Activated CD4-positive, alpha-beta T cell treated with anti-CD3 and anti-CD28 coated beads, Interleukin-2, amount 10 ng/mL, durations not matched to agents 7 days and 5 days (primary cell): ENCODE measurements at places on chromosomes 2 and 18. TPM values are rescaled to one million over a fixed set of nuclear protein-coding genes. Genes with fewer than 3 reads are reported as not detected.

The POTEC gene
- total RNA-seq: not detected

The BIN1 gene
- 140 TPM for total RNA-seq

The LYG2 gene
- total RNA-seq: not detected

The CRYGB gene
- not detected for total RNA-seq

The VIL1 gene
- total RNA-seq: 0.17 TPM

The SOCS6 gene
- 3.8 TPM for total RNA-seq

The WNT10A gene
- 0.10 TPM for total RNA-seq

The SPATA3 gene
- not detected for total RNA-seq

GRCh38 chr18:48456838-48457237 lies 47.7 kb upstream of the ZBTB7C start:
- DNase-seq: no peak
- peaks cover 14% of the 10 kb centered on the region for H3K4me1 ChIP-seq
- peaks cover 50% of the 10 kb centered on the region for H3K27me3 ChIP-seq
- H3K36me3 ChIP-seq: no peaks in the 10 kb centered on the region

GRCh38 chr2:17606851-17607250 lies 66.4 kb downstream of the VSNL1 start:
- H3K36me3 ChIP-seq: no peaks in the 10 kb centered on the region
- H3K27me3 ChIP-seq: peaks cover 8% of the 10 kb centered on the region
- no peak overlapping the region for H3K27ac ChIP-seq
- no peak overlapping the region for H3K4me3 ChIP-seq

- DNase-seq: no peak
- no peaks in the 10 kb centered on the region for H3K27me3 ChIP-seq
- H3K36me3 ChIP-seq: no peaks in the 10 kb centered on the region
- no peak overlapping the region for H3K27ac ChIP-seq
- no peaks in the 10 kb centered on the region for H3K4me1 ChIP-seq
- H3K4me3 ChIP-seq: no peak overlapping the region
Observed at GRCh38 chr18:67574749-67575148, 58.2 kb upstream of the DSEL start.

- H3K27me3 ChIP-seq: no peaks in the 10 kb centered on the region
- peak; percentile 77 for DNase-seq
- peak overlapping the region; percentile 77 for H3K4me3 ChIP-seq
- H3K36me3 ChIP-seq: peaks cover 42% of the 10 kb centered on the region
Observed at GRCh38 chr2:223941579-223942277, 3.4 kb downstream of the WDFY1 start.

- DNase-seq: no peak
- no peak overlapping the region for H3K27ac ChIP-seq
- H3K27me3 ChIP-seq: peaks cover 13% of the 10 kb centered on the region
Observed at GRCh38 chr18:54240629-54241107, 16.2 kb upstream of the MBD2 start.

DNA sequence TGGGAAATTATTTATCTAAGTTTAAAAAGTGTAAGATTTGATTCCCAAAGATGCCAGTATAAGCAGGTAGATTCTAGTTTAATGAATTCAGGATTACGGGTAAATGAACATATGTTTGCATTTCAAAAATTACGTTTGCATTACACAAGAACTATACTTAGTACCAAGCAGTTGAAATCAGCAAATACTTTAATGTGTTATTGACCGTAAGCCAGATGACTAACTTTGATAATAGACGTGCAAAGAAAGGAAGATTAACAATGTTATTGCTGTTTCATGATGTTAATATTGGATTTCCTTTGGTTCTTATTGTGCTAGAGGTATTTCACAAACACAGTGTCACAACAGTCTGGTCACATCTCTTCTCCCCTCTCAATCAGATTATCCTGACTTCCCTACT lies 294.7 kb downstream of the TDRD15 start:
- H3K4me1 ChIP-seq: no peaks in the 10 kb centered on the region
- H3K36me3 ChIP-seq: no peaks in the 10 kb centered on the region
- H3K4me3 ChIP-seq: no peak overlapping the region
- no peaks in the 10 kb centered on the region for H3K27me3 ChIP-seq
- no peak overlapping the region for H3K27ac ChIP-seq

- DNase-seq: no peak
- no peak overlapping the region for H3K4me3 ChIP-seq
- peaks cover 4% of the 10 kb centered on the region for H3K4me1 ChIP-seq
- H3K36me3 ChIP-seq: no peaks in the 10 kb centered on the region
- peaks cover 6% of the 10 kb centered on the region for H3K27me3 ChIP-seq
- H3K27ac ChIP-seq: no peak overlapping the region
Observed at GRCh38 chr2:234156326-234156725, 105.8 kb downstream of the SPP2 start.

DNA sequence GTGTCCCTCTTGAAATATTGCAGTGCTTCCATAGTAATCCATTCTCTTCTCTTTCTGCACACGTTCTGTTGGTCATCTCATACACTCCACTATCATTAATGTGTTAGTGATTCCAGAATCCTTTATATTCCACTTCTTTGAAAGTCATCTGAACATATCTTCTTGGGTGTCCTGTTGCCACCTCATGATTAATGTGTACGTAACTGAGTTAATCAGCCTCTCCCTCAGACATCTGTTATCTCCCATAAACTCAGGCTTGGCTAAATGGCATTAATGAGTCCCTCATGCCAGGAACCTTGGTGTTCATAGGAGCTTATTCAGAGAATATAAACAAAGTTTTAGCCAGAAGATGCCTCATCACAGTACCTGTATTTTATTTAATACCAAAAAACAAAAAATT lies 126.4 kb downstream of the NCOA1 start:
- H3K4me1 ChIP-seq: peaks cover 10% of the 10 kb centered on the region
- DNase-seq: no peak

DNA sequence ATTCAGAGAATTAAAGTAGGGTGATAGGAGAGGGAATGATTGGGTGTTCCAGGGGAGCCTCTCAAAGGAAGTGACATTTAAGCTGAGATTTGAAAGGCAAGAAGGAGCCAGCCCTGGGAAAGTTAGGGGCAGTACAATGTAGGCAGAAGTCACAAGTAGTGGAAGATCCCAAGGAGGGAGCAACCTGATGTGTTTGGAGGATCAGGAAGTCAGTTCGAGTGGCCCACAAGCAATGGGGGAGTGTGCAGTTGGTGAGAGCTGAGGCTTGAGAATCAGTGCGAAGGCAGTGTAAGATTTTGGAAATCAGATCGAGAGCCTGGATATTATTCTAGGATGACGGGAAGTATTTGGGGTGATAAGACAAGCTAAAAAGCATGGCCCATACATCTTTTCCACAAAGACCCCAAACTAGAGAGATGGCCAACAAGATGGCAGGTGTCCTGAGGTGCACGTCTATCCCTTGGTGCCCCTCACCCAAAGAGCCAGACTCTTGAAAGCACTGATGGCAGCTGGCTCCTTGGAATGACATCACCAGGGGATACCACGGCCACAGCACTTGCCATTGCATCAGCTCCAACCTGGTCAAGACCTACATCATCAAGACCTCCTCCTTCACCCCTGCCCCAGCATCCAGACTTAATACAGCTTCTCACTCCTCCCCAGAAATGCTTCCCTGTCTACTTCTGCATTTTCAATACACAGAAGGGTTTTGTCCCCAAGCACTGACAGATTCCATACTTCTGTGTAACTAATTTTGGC lies 127.3 kb downstream of the BCL2 start:
- H3K4me1 ChIP-seq: peaks cover 55% of the 10 kb centered on the region
- no peak for DNase-seq
- H3K4me3 ChIP-seq: no peak overlapping the region
- H3K27ac ChIP-seq: peak overlapping the region; percentile 2
- H3K36me3 ChIP-seq: peaks cover 46% of the 10 kb centered on the region

- H3K4me1 ChIP-seq: peaks cover 15% of the 10 kb centered on the region
- peaks cover 74% of the 10 kb centered on the region for H3K27me3 ChIP-seq
- DNase-seq: no peak
- no peak overlapping the region for H3K4me3 ChIP-seq
- no peaks in the 10 kb centered on the region for H3K36me3 ChIP-seq
- H3K27ac ChIP-seq: no peak overlapping the region
Observed at GRCh38 chr2:60544954-60545560, 8.4 kb downstream of the BCL11A start.

DNA sequence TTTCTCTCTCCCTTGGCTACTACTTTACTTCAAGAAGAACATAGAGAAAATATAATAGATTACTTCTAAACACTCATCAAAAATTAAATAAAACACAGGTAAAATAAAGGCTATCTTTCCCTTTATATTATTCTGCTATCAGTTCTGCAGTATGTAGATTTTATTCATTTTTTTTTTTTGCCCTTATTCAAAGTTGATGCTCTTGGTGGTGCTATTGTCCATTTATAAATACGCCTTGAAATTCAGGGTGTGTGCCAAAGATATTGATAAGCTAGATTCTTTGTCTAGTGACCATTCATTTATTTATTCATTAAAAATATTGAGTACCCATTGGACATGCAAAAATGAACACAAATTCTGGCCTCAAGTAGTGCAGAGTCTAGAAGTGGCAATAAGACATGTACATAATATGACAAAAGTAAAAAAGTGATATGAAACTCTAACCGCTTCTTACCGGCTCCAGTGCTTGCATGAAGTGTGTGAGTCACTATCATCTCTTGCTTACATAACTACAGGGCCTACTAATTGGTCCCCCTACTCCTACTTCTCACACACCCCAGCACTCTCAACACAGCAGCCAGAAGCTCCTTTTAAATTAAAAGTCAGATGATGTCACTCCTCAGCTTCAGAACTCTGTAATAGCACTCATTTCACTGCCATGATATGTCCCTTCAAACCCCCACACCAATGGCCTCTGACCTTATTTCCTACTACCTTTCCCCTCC lies 208.3 kb upstream of the FANCL start:
- no peak overlapping the region for H3K27ac ChIP-seq
- H3K36me3 ChIP-seq: no peaks in the 10 kb centered on the region
- DNase-seq: no peak
- peaks cover 3% of the 10 kb centered on the region for H3K27me3 ChIP-seq
- H3K4me1 ChIP-seq: no peaks in the 10 kb centered on the region

- no peaks in the 10 kb centered on the region for H3K36me3 ChIP-seq
- H3K27ac ChIP-seq: no peak overlapping the region
- no peak overlapping the region for H3K4me3 ChIP-seq
- no peaks in the 10 kb centered on the region for H3K4me1 ChIP-seq
- H3K27me3 ChIP-seq: peaks cover 8% of the 10 kb centered on the region
- DNase-seq: no peak
Observed at GRCh38 chr18:10476338-10476791, 21.9 kb downstream of the APCDD1 start.

DNA sequence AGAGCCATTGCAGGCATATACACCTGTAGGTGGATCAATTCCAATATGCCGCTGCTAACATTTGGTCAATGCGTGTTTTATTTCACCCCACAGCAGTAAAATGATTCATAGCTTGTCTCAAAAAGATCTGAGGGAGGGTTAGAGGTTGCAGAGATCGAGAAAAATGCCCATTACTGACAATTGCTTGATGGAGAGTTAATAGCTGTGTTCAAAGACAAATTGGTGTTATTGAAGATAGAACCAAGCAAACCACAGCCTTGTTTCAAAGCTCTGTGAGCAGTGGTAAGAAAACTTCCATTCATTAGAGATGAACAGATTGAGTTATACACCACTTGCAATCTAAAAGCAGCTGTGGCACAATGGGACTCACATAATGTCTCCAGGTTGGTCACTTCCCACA lies 95.4 kb downstream of the KCNE4 start:
- H3K36me3 ChIP-seq: no peaks in the 10 kb centered on the region
- H3K27ac ChIP-seq: no peak overlapping the region

- no peak overlapping the region for H3K4me3 ChIP-seq
- H3K27me3 ChIP-seq: peaks cover 6% of the 10 kb centered on the region
- H3K4me1 ChIP-seq: no peaks in the 10 kb centered on the region
- H3K27ac ChIP-seq: no peak overlapping the region
- DNase-seq: no peak
- H3K36me3 ChIP-seq: no peaks in the 10 kb centered on the region
Observed at GRCh38 chr2:232494542-232494941, 6.9 kb upstream of the ECEL1 start.

DNA sequence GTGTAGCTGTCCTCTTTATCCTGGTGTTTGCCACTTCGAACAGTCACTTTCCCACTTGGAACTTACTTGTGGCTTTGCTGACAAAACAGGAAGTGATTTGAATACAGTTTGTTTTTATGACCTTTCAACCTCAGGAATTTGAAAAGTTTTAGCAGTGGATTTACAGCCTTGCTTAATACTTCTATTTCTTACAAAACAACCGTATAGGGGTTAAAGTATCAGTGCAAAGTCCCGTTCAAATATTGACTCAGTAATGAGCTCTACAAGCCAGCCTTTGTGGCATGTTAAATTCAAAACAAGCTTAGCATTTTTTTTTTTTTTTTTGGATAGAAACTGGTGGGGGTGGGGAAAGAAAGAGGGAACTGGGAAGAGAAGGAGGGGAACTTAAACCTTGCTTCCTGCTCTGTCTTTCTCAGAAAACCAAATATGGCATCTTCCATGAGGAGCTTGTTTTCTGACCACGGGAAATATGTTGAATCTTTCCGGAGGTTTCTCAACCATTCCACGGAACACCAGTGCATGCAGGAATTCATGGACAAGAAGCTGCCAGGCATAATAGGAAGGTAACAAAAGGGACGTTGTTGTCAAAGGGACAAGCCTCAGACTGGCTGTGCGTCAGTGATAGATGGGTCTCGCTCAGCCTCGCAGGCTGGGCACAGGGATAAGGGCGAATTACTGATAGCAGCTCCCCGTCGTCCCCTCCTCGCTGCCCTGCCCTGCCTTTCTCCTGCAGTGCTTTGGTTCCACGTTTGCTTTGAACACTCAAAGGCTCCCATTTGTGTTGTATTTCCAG lies at the start of gene HNMT:
Gene HNMT (plus strand): TSS at position 408 of the 793 bp plus-strand sequence. CDS start 19 bp downstream, at position 427.
- H3K4me1 ChIP-seq: no peaks in the 10 kb centered on the region
- H3K27me3 ChIP-seq: peaks cover 2% of the 10 kb centered on the region
- no peak for DNase-seq
- H3K4me3 ChIP-seq: no peak within 1 kb of the TSS

DNA sequence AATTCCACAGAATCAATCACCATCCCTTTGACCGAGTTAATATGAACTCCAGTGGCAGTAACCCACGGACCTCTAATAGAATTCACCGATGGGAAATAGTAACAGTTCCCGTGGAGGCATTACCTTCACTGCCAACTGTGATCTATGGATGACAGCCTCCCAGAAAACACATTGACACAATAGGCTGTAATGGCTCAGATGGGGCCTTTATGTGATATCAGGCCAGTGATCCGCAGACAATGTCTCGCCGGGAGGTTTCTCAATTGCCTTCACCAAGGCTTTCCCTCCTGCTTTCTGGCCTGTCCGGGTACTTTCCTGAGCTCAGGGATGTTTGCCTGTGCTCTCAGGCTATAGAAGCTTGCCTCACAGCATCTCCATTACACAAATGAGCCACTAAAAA lies 34.4 kb upstream of the KLF7 start:
- no peaks in the 10 kb centered on the region for H3K36me3 ChIP-seq
- H3K4me3 ChIP-seq: no peak overlapping the region
- no peak for DNase-seq
- no peaks in the 10 kb centered on the region for H3K4me1 ChIP-seq
- H3K27ac ChIP-seq: no peak overlapping the region

GRCh38 chr2:72695676-72696075 lies 130.2 kb downstream of the EXOC6B start:
- H3K27me3 ChIP-seq: no peaks in the 10 kb centered on the region
- no peak overlapping the region for H3K4me3 ChIP-seq
- H3K27ac ChIP-seq: no peak overlapping the region
- H3K4me1 ChIP-seq: no peaks in the 10 kb centered on the region
- DNase-seq: no peak
- H3K36me3 ChIP-seq: no peaks in the 10 kb centered on the region
